IMR-90 (cell line): ENCODE measurements at places on chromosomes 2 and 18. TPM values are rescaled to one million over a fixed set of nuclear protein-coding genes. Genes with fewer than 3 reads are reported as not detected.

Gene ABCB11
- not detected in 2 replicates for total RNA-seq

Gene GORASP2
- total RNA-seq: 53.1 and 60.5 TPM in 2 replicates

Gene HOXD12
- total RNA-seq: not detected in 2 replicates

Gene C18orf54
- 3.0 and 5.6 TPM in 2 replicates for total RNA-seq

Gene IL1B
- total RNA-seq: 3.0 and 3.6 TPM in 2 replicates

Gene ALPI
- total RNA-seq: not detected in 2 replicates

Gene THADA
- total RNA-seq: 21.3 and 22.8 TPM in 2 replicates
